COLO829 (cell line): ENCODE measurements at places on chromosomes 3 and 15.

DNA sequence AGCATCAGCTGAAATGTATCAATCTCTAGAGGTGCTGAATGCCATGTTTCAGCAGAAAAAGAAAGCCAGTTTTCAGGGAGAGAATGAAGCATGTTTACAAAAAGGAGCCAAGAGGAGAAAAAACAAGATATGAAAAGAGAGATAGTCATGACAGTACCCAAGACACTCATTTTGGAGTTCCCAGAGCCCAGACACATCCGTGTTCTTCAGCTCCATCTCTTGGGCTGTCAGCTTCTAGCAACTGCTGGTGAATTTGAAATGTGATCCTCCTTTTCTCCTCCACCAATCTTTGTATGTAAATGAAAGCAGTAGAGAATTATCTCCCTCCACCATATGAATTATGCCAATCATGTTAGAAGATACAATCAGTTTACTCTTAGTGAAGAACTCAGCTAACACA lies 93.0 kb upstream of the SLC25A36 start:
- no peak for DNase-seq

DNA sequence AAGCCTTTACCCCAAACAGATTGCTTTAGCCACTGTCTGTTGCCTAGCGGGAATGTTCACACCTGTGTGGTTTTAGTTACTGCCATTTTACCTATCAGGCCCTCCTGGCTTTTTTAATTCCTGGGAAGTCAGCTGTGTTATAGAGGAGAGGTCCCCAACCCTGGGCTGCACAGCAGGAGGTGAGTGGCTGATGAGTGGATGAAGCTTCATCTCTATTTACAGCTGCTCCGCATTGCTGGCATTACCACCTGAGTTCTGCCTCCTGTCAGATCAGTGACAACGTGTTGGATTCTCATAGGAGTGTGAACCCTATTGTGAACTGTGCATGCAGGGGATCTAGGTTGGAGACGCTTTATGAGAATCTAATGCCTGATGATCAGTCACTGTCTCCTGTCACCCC lies 127.0 kb downstream of the MBNL1 start:
- no peak for DNase-seq

- DNase-seq, result no peak
These were observed 777.4 kb downstream of the TUSC7 start for GRCh38 chr3:117486719-117487716.

DNA sequence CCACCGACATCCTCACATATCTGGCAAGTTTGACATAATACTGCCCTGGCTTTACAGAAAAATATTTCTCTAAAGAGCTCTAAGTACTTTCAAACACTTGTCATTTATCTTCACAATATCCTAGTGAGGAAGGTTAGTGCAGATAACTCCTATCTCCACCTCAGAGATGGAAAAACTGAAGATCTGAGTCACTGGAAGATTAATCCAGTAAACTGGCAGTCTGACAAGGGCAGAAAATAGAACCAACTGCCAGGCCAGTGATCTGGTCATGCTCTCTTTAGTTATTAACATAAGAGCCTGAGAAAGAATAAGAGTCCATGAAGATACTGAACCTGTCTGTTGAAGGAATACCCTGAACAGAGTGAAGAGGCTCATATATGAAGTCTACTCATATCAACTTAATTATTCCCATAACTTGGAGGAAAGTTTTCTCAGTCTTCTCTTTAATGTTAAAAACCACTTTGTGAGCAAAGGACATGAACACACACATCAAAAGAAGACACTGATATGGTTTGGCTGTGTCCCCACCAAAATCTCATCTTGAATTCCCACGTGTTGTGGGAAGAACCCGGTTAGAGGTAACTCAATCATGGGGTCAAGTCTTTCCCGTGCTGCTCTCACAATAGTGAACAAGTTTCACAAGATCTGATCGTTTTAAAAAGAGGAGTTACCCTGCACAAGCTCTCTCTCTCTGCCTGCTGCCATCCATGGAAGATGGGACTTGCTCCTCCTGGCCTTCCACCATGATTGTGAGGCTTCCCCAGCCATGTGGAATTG lies 61.4 kb downstream of the GOLIM4 start:
- DNase-seq, result peak; percentile 50

DNA sequence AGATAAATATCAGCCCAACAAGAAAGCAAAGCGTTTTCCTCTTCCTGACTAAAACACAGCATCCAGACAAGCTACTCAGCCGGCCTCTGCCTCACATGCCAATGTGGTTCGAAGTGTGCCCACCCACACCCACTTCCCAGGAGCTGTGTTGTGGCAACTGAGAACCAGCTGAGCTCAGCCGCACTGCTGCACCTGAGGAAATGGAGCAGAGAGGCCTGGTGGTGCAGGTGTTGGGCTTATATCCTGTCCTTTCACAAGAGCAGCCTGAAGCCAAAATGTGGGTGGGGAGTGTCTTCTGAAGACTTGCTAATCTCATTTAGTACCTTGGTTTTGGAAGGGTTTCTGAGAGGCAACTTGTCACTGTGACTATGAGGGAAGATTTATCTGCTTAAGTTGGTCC lies 23.0 kb upstream of the RETNLB start:
- DNase-seq, result no peak

DNA sequence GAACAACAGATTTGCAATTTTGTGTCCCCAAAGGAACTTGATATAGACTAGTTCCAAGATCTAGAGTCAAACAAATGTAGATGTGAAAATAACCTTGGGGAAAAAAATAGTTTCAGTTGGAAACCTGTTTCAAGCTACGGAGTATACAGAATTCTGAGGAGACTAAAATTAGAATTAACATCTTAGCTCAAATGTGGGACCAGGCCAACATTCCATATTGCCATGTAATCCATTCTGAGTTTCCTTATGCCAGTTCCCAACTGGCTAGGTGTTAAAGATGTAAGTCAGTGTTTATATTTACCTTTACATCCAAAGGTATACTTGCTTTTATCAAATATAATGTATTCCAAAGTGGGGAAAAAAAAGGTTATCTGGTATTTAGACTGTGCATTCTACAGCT lies 76.3 kb downstream of the UBE3A start:
- DNase-seq, result no peak

DNA sequence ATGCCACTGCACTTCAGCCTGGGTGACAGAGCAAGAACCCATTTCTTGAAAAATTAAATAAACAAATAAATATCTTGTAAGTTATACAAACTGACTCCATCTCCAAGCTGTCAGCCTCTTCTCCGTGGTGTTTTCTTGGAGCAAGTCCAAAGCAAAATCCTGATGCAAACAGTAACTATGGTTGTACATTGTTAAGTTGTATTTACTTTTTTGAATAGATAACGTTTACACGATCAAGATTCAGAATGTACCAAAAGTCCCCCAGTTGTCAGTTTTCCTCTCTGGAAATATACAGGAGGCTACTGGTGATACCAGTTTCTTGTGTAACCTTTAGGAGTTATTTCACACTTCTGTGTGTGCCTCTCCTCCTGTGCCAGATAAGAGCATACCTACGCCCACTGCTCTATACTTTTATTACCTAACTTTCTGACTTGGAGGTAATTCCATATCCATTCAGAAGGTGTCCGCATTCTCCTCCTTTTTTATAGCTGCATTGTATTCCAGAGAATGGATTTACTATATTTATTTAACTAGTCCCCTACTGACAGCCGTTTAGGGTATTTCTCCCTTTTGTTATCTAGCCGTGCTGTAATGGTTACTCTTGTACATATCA lies 14.2 kb downstream of the CMTM7 start:
- DNase-seq, result no peak

DNA sequence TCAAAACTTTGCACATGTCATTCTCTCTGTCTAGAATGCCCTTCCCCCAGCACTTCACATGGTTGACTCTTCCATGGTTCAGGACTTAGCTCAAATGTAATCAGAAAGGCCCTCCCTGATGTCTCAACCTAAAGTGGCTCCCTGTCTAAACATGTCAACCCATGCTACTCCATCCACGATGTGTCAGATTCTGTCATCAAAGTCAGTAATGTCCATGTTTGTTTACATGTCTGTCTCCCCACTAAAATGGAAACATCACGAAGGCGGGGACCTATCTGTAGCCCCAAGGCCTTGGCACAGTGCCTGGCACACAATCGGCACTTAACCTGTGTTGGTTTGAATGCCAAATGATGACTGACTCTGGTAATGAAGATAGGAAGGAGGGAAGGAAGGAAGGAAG lies 20.8 kb upstream of the SNTN start:
- DNase-seq, result no peak

DNA sequence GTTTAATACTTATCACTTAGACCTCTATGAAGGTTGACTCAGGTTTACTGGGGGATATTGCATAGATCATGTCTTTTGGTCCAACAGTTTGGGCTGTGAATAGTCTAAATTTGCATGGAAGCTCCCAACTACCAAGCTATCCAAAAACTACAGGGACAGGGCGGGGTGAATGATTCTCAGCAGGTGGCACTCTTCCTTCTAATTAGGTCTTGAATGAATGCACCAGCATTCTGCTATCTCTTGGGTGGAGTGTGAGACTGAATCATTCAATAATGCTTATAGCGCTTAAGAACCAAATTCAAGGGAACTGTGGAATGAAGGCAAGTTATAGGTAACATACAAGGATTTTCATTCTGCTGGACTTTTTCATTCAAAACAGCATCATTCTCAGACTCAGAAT lies 346.3 kb downstream of the TIGIT start:
- no peak for DNase-seq

- DNase-seq, result no peak
These were observed 1.9 kb upstream of the CCDC9B start for GRCh38 chr15:40342416-40343320.

GRCh38 chr15:91261345-91261744 lies 161.3 kb downstream of the SV2B start:
- DNase-seq, result no peak

DNA sequence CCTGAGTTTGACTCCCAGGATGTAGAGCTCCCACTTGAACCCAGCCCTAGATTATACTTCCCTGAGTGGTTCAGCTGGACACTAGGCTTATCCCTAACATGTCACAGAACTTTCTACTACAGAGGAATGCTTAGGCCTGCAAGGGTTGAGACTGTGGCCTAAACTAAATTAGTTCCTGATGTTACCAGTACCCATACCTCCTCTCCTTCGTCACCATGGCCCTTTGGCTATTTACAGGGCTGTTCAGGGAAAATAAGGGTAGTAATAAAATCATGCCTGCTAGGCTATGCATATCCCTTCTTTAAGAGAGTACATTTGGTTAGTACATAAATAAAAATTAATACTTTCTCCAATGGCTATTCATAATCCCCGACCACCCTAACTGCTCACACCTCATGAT lies 356.4 kb upstream of the RASGRP1 start:
- DNase-seq, result no peak

DNA sequence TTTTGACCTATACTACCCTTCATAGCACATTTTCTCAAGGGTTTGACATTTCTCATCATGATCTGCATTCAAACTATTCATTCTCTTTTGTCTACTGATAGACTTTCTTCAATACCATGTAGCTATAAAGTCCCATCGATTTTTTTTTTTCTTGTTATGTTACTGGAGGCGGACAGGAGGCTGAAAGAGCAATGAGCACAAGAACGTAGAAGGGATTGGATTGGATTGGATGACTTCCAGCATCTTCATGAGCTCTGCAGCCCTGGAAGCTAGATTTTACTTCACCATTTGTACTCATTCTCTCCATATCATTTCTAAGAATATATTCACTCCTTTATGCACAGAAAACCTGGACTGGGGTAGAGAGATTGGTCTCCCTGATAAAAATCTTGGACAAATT lies 43.2 kb downstream of the DUT start:
- DNase-seq, result no peak

GRCh38 chr15:59532770-59533379 lies 78.7 kb upstream of the GCNT3 start:
- no peak for DNase-seq

DNA sequence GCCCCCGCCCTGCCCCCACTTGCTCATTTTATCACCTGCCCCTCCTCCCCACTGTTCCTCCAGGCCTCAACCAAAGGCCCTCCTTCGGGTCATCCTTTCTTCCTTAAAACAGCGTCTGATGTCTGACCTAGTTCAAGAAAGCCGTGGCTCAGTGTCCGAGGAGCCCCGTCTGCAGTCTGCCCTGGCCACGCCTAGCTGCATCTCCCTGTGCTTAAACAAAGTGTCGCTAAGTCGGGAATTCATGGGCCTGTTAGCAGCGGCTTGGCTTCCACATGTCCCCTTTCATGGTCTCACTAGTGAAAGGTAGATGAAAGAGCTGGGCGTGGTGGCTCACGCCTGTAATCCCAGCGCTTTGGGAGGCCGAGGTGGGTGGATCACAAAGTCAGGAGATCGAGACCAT lies 41.2 kb downstream of the TM2D3 start:
- no peak for DNase-seq

DNA sequence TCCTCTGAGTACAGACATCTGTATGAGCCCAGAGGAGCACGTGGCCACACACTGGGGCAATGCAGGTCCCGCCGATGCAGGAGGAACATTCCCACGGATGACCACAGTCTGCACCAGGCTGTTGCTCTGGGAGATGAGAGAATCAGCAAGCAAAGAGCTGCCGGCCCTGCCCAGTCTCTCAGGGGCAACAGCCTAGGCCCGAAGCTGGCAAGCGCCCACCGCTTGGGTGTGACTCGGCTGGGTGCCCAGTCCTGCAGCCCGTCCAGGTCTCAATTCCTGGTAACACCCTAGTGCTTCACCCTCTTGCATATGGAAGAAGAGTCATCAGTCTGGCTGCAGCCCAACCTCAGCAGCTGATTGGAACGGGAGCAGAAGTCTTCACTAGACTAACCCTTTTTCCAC lies 153.7 kb upstream of the HES1 start:
- no peak for DNase-seq

DNA sequence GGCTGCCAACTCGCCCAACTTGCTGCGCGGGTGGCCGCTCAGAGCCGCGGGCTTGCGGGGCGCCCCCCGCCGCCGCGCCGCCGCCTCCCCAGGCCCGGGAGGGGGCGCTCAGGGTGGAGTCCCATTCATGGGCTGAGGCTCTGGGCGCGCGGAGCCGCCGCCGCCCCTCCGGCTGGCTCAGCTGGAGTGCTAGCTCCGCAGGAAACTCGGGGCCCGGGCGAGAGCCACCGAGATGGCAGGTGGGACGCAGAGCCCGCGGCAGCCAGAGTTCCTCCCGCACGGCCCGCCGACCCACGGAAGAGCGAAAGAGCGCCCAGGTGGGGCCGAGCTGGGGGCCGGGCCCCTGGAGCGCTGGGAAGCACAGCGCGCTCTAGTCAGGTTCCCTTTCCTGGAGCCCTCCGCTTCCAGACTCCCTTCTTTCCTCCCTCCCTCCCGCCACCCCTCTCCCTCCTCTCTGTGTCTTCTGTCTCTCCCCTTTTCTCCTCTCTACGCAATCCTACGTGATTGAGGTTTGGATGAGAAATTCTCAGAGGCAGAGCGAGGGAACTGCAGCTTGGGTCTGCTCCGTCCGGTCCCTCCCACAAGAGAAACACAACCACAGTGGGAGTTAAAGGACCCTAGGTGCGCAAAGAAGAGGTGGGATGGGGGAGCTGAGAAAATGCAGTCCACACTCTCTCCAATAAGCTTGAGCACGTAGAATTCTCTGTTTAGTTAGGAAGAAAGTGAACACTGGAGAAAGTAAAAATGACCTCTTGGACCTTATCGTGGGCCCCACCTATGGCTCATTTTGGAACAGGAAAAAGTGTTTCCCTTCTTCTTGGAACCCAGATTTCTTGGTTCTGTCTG lies 317.3 kb downstream of the FGF12 start:
- DNase-seq, result no peak

- no peak for DNase-seq
These were observed 50.9 kb downstream of the FEM1B start for GRCh38 chr15:68328443-68328842.
